ENCODE measurements at places on chromosomes 12 and 14.

- peak; percentile 47 for DNase-seq
Measured at GRCh38 chr14:102795060-102795925, 18.0 kb downstream of the TRAF3 start.

- no peak for DNase-seq
Measured at GRCh38 chr12:20646239-20646827, 48.8 kb upstream of the SLCO1C1 start.

DNA sequence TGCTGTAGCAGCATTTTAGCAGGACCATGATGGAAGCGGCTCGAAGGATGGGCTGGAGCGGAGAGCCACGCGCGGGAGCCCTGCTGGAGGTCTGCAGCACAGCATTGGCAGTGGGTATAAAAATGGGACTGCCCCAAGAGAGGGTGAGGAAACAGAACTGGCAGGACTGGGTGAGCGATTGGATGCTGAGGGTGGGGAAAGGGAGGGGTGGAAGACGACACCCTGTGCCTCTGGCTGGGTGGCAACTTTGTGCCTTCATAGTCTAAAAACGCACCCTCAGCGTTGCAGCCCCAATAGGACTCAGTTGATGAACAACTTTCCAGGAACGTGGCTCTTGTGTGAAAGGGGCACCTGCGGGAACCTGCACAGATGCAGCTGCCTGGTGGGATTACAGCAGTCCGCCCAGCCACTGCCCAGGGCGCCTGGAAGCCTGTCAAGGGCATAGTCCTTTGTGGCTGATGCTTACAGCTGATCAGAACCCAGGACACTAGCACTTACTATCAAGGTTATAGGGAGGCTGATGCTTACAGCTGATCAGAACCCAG, 73.0 kb downstream of the NINJ2 start:
- peak; percentile 47 for DNase-seq

DNA sequence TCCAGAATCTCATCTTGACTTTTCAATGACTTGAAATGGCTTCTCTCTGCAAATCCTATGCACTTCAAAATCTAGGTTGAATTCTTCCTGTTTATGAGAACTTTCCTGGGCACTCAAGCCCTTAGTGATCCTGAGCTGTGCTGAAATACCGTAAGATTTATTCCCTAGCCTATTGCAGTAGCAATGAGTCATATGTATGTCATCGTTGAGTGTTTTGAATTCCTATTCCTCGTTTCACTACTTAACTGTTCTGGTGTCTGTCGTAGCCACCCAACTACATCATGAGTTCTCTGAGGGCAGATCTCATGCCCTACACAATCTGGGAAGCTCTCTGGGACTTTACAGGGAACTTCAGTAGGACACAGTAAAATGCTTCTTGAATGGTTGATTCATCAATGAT, 190.8 kb upstream of the TMEM132C start:
- no peak for DNase-seq

DNA sequence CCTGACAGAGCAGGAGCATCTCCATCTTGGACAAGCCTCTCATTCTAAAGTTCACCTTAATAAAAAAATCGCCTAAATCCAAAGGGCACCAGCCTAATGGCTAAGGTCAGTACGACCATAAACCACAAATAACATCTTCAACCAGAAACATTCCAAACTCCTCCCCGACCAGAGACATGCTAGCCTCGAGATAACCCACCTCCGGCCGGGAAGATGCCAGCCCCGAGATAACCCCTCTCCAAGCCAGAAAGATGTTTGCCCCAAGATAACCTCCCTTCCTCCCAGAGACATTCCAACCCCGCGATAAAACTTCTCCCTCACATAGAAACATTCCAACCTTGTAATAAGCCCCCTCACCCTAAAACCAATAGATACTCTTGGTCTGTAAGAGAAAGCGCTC, 86.8 kb upstream of the PKP2 start:
- DNase-seq: no peak

DNA sequence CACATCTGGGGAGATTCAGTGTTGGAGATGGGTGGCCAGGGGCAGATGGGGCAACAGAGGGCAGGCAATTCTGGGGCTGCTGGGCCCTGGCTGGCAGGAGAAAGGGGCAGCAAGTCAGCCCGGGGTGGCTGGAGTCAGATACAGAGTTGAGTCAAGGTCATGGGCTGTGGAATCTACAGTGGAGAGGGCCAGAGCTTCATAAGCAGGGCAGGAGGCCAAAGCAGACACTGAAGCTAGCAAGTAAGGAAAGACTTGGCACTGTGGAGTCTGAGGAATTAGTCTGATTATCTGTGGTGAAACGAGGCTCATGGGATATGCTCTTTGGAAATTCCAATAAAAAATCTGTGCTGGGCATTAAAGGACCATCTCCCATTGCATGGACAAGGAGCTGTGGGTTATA, 95.5 kb downstream of the TMX1 start:
- no peak for DNase-seq

GRCh38 chr14:101361044-101361443, 200.3 kb upstream of the DIO3 start:
- no peak for DNase-seq

GRCh38 chr12:22050078-22050477, 4.1 kb downstream of the CMAS start:
- no peak for DNase-seq

DNA sequence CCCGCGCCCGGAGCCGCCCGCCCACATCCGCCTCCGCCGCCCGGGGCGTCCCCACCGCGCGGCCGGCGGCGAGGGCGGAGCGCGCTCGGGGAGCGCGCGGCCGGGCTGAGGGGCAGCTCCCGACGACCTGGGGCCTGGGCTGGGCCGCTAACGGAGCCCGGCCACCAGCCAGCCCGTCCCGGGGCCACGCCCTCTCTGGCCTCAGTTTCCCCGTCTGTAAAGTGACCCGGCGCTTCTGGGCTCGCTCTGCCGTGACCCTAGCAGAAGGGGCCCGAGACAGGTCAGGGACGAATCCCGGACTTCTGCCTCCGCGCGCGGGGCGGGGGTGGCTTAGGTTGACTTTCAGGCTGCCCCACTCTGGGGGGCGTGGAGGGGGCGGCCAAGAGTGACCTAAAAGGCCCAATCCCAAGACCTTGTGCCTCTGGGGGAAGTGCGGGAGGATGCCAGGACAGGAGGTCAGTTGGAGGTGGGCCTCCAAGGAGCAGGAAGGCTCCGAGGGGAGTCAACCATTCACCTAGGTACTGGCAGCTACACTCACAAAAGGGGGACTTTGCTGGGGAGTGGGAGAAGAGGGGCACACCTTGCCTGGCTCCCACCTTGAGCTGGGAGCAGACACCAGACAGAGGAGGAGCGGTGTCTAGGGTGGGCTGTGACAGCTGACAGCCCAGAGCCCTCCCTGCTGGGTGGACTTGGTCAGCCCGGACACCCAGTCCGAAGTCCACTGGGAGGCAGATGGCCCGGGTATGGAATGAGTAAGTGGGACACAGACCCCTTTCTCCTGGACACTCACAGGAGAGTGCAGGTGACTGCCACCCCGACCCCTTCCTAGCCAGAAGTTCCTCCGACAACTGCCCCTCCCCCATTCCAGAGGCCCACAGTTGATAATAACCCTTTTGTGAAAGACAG, 486 bp upstream of the AKT1 start:
- no peak for DNase-seq

- no peak for DNase-seq
Measured at GRCh38 chr12:111942557-111942956, 70.4 kb downstream of the TMEM116 start.

GRCh38 chr12:50041062-50041860, 16.0 kb upstream of the RACGAP1 start:
- no peak for DNase-seq

- no peak for DNase-seq
Measured at GRCh38 chr12:80632835-80633234, 74.6 kb upstream of the MYF6 start.

GRCh38 chr12:96361074-96361473, 39.2 kb downstream of the CDK17 start:
- DNase-seq: no peak

GRCh38 chr14:52131640-52132320, 62.9 kb upstream of the NID2 start:
- DNase-seq: peak; percentile 83

DNA sequence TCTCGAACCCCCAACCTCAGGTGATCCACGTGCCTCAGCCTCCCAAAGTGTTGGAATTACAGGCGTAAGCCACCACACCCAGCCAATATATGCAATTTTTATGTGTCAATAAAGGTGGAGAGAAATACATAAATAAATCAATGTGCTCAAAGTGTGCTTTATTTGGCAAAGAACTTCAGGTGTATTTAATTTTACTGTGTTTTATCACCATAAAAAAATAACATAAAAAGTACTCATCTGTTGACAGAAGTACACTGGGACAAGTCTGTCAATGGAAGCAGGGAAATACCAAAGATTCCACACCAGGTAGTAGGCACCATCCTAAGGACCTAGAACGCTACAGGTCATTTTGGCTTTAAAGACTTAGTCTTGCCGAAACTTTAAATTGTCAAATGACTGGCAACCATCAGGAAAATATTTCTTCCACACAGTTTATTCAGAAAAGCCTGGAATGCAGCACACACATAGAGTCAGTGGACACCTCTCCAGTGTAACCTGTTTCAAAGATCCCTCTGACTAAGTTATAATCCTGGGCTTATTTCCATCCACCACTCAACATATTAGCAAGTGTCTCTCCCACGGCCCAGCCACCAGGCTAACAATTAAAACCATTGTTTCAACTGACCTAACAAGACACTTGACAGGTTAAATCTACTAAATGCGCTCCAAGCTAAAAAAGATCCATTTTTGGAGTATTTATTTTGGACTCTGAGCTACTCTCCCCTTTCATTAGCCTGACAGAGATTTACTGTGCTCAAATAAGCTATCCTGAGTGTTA, 4.2 kb downstream of the ERO1A start:
- DNase-seq: no peak

DNA sequence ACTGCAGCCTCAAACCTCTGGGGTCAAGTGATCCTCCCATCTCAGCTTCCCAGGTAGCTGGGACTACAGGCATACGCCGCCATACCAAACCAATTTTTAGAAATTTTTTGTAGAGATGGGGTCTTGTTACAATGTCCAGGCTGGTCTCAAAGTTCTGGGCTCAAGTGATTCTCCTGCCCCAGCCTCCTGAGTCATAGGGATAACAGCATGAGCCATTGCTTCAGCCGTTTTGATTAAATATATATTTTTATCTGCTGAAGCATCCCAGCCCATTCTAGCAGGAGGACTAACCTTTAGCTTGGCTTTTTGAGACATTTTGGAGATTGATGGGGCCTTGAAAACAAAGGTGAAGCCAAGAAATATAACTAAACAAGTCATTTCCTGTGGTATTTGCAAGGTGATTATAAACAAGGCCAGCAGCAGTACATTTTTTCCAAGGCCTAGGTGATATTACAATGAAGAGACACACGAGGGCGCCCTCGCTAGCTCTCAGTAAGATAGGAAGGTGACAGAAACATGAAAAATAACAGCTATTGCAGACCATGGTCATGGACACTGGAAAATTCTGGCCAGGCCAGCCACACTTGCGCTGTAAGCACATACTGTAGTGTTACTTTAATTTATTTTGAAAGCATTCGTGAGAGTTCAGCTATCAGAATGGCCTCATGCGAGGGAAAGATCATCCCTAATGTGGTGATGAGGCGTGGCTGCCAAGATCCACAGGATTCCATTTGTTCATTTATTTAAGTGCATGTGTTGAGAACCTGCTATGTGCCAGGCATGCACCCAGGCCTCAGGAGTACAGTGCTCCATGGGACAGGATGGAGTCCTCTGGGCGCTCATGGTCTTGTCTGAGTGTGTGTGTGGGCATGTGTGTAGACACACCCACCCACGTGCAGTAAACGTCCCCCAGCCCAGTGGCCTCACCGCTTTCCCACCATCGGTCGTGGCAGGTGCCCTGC, 63.5 kb downstream of the DGLUCY start:
- no peak for DNase-seq

DNA sequence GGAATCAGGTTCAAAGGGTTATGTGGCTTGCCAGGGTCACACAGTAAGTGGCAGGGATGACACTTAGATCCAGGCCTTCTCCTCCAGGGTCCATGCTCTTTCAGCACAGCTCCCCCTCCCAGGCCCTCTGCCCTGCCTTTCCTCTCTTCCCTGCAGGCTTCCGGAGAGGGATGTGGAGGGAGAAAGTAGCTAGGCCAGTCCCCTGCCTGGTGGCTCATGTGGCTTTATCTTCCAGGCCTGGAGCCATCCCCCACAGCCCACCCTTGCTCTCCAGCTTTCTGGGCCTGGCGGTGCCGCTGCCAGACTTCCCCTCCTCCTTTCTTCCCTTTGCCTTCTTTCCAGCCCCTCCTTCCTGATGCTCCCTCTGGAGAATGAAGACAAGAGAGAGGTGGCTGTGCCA, 1.7 kb downstream of the PSMB11 start:
- no peak for DNase-seq

DNA sequence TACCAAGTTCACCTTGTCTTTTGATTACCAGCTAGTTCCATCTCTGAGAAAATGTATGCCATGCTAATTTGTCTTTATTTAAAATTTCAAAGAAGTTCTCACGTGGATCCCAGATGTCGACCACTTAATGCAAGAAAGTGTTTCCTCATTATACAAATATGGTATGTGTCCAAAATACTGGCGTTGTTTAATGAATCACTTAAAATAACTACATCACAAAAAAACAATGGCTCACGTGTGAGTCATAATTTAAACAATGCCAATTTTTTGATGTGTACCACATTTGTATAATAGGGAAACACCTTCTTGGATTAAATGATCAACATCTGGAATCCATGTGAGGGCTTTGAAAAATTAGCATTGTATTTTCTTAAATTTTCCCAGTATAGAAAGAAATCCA, 40.8 kb downstream of the DBX2 start:
- no peak for DNase-seq

DNA sequence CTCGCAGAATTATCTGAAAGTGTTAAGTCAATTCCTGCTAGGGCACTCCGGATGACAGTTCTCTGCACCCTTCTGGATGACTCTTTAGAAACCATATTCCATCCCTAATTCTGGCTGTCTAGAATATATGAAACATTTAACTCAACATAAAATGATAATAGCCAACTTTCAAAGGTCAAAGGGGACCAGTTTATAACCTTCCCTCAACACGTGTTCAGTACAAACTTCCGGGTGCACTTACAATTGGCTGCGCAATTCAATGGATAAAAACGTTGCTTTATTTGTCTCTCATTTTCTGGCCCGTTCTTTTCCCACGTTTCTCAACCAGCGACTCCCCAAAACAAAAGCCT, 1.3 kb downstream of the SBNO1 start:
- DNase-seq: no peak

- no peak for DNase-seq
Measured at GRCh38 chr12:22728987-22729386, 104.0 kb downstream of the ETNK1 start.

DNA sequence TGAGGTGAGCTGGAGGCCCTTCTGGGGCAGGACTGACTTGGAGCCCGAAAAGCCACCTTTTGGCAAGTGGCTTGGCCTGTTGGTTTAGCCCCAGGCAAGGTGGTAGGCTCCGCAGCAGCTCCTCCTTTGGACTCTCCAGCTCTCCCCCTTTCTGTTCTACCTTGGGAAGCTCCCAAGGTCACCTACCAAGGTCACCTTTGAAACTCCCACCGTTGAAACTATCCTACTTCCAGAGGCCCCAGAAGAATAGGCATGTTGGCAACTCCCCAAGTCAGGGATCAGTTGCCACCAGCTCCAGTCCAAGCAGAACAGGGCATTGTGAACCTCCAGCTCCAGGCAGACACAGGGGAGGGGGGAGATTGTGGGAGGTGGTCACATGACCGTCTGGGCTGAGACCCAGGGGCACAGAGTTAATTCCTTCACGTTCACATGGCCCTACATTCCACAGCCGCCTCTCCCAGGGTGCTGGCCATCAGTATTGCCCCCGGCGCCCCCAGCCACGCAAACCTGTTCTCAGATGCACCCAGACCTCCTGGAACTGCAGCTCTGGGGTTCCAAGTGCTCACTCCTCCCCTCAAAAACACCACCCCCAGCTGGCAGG, 14.4 kb downstream of the IRF2BPL start:
- no peak for DNase-seq
